ENCODE measurements at places on chromosomes 11 and 22.

- no peak for DNase-seq
Observed at GRCh38 chr11:34824425-34824824, 91.8 kb downstream of the APIP start.

DNA sequence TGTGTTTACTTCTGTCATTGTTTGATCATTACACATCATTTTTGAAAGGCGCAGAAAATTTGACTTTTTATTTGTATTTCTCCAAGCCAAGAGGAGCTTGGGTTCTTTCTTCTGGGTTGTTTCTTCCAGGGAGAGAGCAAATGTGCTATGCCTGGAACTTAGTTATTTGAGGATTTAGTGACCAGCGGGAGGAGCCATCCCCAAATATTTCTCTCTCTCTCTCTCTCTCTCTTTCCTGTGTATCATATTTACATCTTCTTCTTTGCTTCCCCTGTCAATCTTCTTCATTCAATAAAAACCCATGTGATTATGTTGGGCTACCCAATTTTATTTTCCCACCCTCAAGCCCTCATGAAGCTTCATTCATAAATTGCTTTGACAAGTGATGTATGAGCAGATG lies 534.5 kb downstream of the LRRC4C start:
- no peak for DNase-seq

DNA sequence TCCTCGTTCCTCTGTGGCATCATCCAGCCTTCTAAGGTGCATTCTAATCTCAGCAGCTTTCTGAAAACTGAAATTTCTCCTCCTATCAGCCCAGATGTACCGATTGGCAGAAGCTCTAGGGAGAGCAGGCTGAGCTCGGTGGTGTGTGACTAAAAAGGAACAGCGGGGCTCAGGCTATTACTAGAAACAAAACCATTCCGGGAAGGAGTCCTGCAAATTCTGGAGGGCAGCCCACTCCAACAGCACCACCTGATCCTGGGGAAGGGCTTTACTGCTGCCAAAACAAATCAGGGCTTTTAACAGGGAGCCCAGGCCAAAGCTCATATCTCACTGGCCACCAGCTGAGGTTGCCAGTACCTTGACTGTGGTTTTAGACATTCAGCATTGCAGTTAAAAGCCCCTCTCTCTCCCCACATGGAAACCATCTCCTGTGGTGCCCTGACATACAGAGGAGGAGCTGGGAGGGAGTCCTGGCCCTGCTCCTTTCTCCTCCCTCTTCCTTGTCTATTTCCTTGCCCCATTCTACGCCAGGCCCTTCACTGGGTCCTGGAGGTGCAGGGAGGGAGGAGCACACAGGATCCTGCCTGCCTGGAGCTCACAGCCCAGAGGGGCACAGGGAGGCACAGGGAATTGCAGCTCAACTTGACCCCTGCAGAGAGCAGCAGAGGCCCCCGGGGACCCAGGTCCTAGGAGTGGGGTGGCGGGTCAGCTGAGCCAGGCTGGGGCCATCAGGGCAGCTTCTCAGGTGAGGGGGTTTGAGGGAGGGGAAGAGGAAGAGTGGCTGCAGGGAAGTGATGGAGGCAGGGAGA lies 889 bp downstream of the PLAAT4 start:
- peak; percentile 37 for DNase-seq

DNA sequence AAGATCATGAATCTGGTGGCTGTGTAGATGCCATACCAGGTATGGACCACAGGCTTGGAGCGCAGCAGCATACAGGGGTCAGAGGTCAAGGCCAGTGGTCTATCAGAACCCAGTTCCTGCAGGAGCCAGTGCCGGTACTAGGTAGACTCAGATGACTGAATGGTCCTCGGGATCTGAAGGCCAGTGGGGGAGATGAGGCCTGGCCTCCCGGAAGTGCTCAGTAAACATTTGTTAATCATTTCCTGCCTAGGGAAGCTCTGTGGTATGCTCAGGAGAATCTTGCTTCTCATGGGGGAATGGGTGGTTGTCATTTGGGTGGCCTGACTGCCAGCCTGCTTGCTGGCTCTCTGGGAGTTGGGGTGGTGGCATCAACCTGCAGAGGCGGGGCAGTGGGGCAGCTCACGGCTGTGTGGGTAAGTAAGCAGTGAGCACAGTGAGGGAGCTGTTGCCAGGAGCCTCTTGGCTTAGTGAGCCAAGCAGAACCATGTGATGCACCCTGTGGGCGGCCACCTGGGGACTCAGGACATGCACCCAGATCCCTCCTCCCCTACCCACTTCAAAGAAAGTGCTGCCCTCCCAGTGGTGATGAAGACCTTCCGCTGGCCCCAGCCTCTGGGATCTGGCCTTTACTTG lies 33.0 kb downstream of the PTPRJ start:
- no peak for DNase-seq

GRCh38 chr22:16699326-16699725 lies 106.7 kb upstream of the CCT8L2 start:
- no peak for DNase-seq

DNA sequence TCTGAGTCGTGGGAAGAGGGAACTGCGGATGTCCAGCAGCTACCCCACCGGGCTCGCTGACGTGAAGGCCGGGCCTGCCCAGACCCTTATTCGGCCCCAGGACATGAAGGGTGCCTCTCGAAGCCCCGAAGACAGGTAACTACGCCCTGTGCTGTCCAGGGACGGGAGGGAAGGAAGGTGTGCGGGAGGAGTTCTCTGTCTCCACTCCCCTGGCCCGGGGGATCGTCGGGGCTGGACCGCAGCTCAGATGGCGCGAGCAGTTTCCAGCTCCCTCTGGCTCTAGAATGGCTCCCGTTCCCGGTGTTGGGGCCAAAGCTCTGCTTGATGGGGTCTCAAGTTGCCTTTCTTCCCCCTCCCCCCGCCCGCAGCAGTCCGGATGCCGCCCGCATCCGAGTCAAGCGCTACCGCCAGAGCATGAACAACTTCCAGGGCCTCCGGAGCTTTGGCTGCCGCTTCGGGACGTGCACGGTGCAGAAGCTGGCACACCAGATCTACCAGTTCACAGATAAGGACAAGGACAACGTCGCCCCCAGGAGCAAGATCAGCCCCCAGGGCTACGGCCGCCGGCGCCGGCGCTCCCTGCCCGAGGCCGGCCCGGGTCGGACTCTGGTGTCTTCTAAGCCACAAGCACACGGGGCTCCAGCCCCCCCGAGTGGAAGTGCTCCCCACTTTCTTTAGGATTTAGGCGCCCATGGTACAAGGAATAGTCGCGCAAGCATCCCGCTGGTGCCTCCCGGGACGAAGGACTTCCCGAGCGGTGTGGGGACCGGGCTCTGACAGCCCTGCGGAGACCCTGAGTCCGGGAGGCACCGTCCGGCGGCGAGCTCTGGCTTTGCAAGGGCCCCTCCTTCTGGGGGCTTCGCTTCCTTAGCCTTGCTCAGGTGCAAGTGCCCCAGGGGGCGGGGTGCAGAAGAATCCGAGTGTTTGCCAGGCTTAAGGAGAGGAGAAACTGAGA lies 1.4 kb downstream of the ADM start:
- DNase-seq = peak; percentile 52

- DNase-seq = no peak
Observed at GRCh38 chr22:44271732-44272400, 40.9 kb downstream of the SHISAL1 start.

DNA sequence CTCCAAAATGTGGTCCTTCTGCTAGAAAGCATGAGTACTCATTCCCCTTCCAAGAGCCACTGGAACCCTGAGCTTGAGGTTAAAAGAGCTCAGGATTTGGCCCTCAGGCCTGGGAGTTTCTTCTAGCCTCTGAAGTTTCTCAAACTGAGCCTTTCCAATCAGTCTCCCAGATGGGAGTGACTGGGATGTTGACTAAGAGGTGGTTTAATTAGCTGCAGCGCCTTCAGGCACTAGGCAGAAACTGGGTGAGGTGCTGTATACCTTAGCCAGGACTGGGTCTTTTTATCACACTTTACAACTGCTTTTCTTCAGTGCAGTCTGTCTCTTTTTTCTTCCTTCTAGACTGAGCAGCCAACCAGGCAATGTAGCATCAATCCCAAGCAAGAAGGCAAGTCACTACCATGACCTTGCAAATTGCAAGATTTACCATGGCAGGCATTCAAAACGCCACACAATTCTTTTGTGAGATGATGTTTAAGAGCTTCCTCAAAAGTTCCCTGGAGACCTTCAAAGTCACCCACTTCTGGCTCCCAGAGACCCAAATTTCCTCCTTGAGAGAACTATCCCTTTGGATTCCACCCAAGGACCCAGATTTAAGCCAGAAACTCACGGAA lies 93.0 kb downstream of the SLC1A2 start:
- DNase-seq = no peak

DNA sequence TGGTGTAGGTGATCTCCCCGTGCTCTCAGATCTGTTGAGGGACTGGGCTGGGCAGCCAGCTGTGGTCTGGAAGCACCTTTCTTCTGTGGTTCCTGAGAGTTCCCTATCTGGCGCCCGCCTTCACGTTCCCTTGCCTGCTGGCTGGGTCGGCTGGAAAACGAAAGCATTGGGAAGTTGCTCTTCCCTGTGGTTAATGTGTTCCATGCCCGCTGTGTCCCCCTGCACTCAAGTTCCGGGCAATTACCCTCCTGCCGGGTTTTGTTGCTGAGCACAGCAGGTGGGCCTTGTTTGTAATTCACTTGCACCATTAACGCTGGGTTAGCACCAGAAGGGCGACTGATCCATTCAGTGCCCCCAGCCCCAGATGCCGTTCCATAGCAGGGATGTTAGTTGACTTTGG lies 134.1 kb downstream of the GRIK4 start:
- no peak for DNase-seq

DNA sequence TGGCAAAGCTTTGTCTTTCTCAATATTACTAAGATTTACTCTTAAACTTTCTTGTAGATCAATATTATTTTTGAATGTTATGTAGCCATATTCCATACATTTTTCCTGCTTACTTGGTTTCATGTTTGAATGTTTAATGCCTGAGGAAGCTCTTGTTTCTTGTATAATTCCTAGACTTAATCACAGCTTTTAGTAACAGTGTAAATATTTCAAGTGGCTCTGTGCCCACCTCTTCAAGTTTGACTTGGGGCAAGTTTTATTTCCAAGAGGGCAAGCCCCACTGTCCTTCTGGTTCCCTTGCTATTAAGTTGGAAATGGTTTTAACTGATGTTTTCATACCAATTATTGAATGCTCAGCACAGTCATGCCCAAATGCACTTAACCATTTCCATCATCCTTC lies 1004.1 kb downstream of the OPCML start:
- no peak for DNase-seq

DNA sequence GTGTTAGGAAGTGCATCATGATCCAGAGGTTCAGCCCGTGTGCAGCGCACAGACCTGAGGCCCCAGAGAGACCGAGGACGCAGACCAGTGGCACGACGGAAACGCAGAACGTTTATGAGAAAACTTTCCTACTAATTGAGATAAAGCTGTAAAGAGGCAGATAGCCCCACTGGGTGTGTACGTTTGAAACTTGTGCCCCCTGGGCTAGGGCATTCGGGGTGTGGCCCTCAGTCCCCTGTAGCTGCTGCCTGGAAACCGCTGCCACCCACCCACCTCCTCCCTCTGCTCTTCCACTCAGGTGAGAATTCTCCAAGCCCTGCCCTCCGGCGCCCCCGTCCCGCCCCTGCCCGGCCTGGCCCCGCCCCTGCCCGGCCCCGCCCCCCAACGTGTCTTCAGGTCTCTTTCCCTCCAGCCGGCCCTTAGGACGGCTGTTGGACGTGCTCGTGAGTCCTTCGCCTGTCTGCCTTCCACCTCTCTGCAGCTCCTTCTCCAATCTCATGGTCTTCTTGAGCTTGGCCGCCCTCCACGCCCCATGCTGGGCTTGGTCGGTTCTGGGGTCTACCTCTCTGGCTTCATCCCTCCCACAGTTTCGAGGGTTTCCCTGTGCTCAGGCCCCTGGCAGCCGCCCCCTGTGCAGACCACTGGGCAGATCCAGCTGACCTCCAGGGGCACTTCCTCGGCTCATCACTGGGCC lies 12.1 kb downstream of the MAPK8IP2 start:
- DNase-seq = no peak

DNA sequence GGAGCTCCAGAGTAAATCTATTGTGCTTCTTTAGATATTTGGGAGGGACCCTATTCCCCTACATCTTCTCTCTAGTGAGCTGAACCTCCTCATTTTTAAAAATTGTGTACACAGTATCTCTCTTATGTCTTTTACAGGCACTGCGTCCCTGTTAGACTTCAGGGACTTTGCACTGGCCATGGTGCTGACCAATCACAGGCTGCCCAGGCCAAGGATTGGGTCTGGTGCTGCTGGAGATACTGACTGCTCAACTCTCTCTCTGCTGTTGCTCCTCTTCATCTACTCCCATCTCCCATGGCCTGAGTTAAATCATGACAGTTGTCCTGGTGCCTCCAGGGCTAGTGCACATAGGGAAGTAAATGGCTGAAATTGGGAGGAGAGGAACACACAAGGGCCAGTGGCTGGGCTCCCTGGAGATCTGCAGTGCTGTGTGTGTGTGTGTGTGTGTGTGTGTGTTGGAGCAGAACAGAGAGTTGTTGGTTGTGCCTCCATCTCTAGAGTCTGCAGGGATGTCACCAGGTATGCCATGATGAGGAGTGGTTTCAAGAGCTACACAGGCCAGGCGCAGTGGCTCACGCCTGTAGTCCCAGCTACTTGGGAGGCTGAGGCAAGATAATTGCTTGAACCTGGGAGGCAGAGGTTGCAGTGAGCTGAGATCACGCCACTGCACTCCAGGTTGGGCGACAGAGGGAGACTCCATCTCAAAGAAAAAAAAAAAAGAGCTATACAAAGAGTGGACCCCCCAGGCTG lies 155.3 kb downstream of the ST3GAL4 start:
- no peak for DNase-seq

DNA sequence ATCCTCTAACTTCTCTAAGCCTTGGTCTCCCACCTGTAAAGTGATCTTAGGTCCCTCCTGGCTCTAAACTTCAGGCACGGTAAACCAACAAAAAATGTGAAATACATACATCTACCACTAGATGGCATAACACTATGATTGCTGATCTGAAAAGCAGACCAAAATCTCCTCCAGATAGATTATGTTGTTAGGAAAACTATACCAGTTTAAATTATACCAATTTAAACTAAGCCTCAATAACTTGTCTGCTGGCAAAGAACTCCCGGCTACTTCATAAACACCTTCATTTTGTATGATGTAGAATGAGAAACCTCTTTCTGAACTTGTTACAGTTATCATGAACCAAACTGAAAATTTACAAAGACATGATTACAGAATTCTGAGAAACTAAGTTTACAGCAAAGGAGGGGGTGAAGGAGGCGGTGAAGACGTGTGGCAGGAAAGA lies 85.9 kb downstream of the SBF2 start:
- DNase-seq = peak; percentile 40

GRCh38 chr11:109706945-109707344 lies 285.0 kb downstream of the C11orf87 start:
- no peak for DNase-seq

DNA sequence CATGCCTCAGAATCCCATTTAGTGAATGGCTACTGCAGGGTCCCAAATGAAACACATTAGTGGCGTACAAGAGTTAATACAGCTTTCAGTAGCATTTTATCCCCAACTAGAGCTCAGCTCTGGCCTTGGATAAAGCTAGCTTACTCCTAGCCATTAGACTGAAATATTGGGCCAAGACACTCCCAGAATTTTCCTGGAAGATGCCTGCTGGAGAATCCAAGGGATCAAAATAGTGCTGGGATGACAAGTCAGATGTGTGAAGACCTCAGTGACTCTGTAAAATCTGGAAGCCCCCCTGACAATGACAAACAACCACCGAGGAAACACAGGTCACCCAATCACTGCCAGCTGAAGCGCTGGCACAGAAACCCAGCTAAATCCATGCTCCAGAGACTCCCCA lies 303.1 kb upstream of the SORL1-AS1 start:
- DNase-seq = no peak

Measured in thymus (tissue), 14 donors.